Kidney tubule cell (primary cell): ENCODE measurements at places on chromosomes 16 and 17.
A peak's percentile ranks its signal among the peaks of the same experiment; 100 is the strongest.

DNA sequence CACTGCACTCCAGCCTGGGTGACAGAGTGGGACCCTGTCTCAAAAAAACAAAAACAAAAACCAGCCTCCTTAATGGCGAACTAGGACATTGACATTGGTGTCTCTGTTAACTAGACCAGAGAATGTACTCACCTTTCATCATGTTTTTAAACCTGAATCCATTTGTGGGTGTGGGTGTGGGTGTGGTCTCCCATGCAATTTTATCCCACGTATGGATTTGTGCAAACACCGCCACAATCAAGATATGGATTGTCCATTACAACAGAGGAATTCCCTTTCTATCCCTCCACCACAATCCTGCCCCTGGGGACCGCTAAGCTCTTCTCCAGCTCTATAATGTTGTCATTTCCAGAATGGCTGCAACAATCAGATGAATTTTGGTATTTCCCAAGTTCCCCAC, 49.9 kb downstream of the DNAH17 start:
- DNase-seq: no peak

DNA sequence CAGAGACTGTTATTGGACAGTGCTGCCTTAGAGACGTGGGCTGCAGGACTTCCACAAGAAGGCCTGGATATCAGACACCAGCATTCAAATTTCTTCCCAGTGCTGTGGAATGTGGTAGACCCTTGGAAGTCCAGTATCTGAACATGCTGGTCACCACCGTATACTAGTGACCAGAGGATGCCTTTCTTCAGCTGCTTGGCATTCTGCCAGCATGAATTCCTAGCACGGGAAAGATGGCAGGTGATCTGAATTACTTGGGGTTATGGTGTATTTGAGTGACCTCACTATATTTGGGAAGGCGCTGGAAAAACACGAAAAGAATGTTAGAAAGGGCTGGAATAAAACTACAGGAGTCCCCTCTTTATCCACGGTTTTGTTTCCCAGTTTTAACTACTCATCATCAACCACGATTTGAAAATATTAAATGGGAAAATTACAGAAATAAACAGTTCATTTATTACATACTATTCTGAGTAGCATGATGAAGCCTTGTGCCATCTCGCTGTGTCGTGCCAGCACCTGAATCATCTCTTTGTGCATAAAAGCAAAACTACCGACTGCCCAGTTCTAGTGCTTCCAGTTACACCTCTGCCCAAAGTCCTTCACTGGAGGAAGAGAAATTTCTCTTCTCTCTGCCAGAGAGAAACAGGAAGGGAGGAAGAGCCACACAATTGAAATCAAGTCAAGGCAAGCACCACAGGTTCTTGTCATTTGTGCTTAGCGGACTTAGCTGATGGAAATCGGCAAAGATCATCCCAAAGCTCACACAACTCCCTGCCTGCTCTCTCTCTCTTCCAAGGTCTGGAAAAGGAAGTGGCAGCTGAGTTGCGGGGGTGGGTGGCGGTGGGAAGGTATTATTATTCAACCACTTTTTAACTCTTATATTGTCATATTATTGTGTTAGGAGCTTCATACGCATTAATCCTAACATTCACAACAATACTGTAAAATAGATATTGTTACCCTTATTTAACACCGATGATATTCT, 1.4 kb upstream of the CHST4 start:
- DNase-seq: no peak

DNA sequence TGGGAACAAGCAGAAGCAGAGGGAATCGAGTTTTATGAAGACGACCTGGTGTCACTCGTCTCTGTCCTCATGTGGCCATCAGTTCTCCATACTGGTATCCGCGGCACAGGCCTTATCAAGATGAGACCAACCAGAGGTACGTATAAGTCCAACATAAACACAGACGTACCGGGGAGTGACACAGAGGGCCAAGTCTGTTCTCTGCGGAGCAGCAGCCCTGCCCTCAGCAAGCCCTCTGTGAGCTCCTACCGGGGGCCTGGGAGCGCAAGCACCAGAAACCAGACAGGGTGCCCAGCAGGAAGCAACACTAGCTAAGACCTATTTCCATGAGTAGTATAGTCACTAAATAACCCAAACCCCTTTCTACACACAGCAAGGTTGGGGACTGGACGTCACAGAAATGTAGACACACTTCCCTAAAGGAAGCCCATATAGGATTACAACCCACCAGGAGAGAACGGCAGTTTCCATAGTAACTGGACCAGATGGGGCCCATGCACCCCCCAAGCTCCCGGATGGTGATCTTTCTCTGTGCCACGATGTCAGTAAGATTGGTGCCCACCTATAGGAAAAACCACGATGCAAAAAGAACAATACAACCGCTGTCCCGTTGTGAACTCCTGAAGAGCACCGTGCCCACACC, 911 bp downstream of the ARL16 start:
- DNase-seq: peak; percentile 10

- DNase-seq: peak; percentile 7
Measured at GRCh38 chr16:69240331-69240730, 53.4 kb downstream of the SNTB2 start.

DNA sequence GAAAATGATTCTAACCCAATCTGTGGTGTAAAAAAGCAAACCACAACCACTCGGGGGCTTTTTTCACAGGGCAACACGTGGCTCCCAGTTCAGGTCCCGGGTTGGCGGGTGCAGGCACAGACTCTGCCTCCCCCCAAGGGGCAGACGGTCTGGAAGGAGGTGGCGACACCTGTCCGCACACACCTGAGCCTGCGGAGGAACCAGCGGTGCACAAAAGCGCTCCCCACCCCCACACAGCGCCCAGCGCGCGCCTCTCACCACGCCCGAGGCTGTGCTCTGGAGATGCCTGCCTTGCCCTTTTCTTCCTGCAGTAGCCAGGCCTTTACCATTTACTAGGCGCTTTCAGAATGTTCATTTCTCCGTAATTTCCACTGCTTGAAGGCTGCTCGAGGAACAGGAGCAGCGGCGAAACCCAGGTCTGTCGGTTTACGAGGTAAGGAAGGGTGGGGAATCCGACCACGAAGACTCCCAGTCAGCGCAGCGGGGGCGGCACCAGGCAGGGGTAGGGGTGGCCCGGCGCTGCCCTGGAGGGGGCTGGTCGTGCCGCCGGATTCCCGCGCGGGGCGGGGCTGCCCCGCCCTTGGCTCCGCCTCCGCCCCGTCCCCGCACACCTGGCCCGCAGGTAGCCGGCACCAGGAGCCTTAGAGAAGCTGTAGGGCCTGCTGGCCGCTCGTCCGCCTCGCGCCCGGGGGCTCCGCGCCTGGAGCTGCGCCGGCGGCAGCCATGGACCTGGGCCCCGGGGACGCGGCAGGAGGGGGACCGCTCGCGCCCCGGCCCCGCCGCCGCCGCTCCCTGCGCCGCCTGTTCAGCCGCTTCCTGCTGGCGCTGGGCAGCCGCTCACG, at the start of gene USP43:
Gene USP43 (plus strand): TSS at position 608 of the 842 bp plus-strand sequence. CDS start 116 bp downstream, at position 724.
- DNase-seq: peak; percentile 84

DNA sequence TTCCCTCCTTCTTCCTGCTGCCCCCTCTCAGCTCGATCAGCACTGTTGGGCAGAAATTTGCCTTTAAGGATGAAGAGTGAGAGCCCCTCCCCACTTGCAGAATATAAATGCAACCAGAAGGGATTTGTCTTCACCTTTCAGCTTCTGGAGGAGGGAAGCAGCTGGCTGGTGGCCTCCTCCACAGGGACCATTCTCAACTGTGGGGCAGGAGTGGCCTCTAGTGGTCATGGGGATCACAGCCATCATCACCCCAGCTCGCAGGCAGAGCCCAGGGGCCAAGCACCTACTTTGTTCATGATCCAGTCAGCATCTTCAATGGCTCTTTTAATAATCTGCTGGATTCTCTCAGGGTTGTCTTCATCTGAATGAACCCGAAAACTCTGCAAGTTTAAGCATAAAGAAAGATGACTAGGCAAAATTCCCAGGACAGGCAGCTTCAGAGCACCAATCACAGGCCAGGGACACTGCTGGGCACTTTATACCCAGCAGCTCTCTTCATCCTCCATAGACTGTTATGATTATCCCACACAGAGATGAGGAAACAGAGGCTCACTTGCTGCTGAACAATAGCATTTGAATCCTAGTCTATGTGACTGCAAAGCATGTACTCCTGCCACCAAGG, 13.1 kb downstream of the LYRM9 start:
- peak; percentile 70 for DNase-seq

DNA sequence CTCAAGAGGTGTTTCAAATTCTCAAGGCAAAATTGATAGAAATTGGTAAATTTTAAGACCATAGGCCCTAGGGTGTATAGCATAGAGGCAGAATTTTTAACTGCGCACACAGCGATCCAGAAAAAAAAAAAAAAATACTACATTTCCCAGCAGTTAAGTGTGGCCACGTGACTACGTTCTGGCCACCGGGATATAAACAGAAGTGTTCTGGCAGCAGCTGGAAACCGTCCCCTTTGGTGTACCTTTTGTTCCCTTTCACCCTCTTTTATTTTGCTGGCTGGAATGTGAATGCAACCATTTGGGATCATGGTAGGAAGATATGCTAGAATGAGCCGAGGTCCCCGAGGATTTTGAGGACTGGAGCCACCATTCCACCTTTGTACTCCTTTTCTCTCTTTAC, 52.7 kb upstream of the AKAP1 start:
- no peak for DNase-seq

- DNase-seq: peak; percentile 24
Measured at GRCh38 chr16:88430524-88431446, 22.3 kb upstream of the ZFPM1 start.

DNA sequence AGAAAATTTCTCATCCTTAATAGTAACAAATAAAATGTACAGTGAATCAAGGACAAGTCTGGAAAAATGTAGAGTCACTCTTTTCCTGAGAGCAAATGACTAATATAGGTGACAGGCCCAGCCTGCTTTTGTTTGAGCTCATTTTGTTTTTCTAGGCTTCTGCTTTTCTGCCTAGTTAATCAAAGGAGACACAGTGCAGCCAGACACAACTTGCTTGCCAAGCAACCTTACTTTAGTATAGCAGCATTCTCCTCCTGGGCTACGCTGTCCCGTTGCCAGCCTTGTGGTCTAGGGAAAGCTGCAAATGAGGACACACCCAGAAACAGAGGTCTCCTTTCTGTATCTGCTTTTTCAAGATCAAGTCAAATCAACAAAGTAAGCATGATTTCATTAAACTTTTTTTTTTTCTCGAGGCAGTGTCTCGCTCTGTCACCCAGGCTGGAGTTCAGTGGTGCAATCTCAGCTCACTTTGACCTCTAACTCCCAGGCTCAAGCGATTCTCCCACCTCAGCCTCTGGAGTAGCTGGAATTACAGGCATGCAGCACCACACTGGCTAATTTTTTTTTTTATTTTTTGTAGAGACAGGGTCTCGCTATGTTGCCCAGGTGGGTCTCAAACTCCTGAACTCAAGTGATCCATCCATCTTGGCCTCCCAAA, 17.2 kb downstream of the GINS3 start:
- DNase-seq: peak; percentile 66

- no peak for DNase-seq
Measured at GRCh38 chr17:7114875-7115614, 423 bp upstream of the ASGR2 start.

GRCh38 chr17:48021934-48022333, 15.7 kb downstream of the COPZ2 start:
- no peak for DNase-seq

GRCh38 chr16:12341423-12341822, 364.9 kb downstream of the SNX29 start:
- DNase-seq: peak; percentile 95

- DNase-seq: no peak
Measured at GRCh38 chr17:45137561-45138305, 2.2 kb downstream of the ACBD4 start.

- peak; percentile 15 for DNase-seq
Measured at GRCh38 chr16:66026211-66026610, 340.3 kb upstream of the CDH5 start.

DNA sequence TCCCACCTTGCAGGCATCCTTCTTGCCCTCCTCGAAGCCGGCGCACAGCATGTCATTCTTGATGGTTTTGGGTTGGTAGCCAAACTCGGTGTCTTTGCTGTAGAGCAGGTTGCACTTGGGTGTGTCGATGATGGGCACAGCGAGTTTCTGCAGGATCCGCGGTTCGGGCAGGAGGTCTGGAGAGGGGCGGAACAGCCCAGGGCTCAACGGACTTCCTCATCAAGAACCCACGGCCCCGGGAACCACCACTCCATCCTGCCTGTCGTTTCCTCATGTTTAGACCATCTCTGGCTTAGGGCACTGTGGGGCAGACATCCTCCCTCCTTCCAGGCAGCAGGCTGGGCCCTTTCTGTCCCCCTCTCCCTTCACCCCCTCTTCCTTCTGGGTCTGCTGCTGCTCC, 6.5 kb downstream of the PRSS27 start:
- DNase-seq: no peak

- DNase-seq: no peak
Measured at GRCh38 chr17:82930924-82931698, 91.3 kb upstream of the ZNF750 start.
